ENCODE measurements at places on chromosomes 16 and 17.
A peak's percentile ranks its signal among the peaks of the same experiment; 100 is the strongest.

- no peak for DNase-seq
These were observed 24.6 kb upstream of the LRRC75A start for GRCh38 chr17:16516594-16517051.

GRCh38 chr16:81928271-81928918 is 82.9 kb downstream of the SDR42E1 start:
- no peak for DNase-seq

DNA sequence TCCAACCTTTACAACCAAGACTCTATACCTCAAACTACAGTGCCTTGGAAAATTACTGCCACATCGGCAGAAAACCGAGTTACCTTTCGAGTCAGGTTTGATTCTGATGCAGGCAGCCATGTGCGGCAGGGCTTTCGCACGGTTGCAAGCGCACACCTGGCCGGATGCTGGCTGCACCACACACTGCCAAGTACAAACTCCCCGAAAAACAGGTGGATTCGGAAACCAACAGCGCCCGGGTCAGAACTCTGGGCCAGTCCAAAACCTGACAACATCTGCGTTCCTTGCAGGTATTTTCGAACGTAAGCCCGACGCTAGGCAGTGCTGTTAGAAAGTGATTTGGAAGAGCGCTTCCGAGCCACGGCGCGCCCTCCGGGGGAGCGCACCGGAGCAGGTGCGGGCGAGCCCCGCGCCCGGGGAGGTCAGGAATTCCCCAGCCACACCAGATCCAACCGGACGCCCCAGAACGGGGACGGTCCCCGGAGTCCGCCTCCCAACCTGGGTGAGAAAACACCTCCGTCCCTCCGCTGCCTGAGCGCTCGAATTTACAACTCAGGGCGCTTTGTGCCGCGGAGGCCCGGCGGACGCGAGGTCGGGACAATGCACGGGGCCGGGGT is 1.2 kb downstream of the USP7 start:
- peak; percentile 73 for DNase-seq

GRCh38 chr16:4205971-4206370 is 35.9 kb downstream of the SRL start:
- no peak for DNase-seq

GRCh38 chr16:64654178-64654577 is 467.7 kb downstream of the CDH11 start:
- DNase-seq: no peak

- DNase-seq: no peak
These were observed 23.3 kb downstream of the TMEM100 start for GRCh38 chr17:55699181-55699860.

GRCh38 chr16:12530302-12530701 is 273.4 kb downstream of the CPPED1 start:
- DNase-seq: no peak

Measured in CD4-positive, alpha-beta T cell treated with Interleukin-15 for 1 hour (primary cell).